RWPE2 (cell line): ENCODE measurements at places on chromosomes 2 and 18.

- no peaks in the 10 kb centered on the region for H3K4me1 ChIP-seq
- H3K4me3 ChIP-seq, result no peak overlapping the region
- peaks cover 26% of the 10 kb centered on the region for H3K36me3 ChIP-seq
- no peak overlapping the region for H3K27ac ChIP-seq
- DNase-seq, result no peak
These were observed 20.3 kb downstream of the ACTR3 start for GRCh38 chr2:113910110-113910717.

DNA sequence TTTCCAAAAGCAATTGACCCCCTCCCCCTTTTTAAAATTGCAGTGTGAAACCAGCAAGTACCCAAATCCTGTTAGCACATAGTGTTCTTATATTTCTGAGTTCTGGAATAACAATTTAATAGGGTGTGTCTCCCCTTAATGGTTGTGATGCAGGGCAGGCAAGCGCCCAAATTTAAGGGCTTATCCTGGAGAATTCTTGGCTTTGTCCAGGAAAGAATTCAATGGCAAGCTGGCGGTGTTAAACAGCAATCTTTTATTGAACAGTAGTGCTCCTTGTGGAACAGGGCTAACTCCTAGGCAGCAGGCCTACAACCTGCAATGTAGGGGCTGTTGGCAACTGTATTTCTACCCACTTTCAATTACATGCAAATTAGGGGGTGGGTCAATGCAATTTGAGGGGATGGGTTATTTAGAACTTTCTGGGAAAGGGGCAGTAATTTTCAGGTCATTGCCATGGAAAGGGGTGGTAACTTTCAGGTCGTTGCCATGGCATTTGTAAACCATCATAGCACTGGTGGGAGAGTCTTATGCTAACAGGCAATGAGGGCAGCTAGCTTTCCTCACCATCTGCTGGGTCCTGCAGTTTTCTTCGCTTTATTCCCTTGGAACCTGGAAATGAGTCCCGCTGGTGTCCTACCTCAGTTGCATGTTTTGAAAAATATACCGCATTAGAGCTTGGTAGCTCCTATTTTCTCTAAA lies 149.0 kb upstream of the KCTD1 start:
- no peak for DNase-seq
- no peak overlapping the region for H3K4me3 ChIP-seq
- H3K36me3 ChIP-seq, result no peaks in the 10 kb centered on the region
- H3K27ac ChIP-seq, result no peak overlapping the region
- no peaks in the 10 kb centered on the region for H3K4me1 ChIP-seq

- H3K4me1 ChIP-seq, result peaks cover 12% of the 10 kb centered on the region
- no peaks in the 10 kb centered on the region for H3K27me3 ChIP-seq
- peak within 1 kb of the TSS; percentile 69 for H3K4me3 ChIP-seq
- no peaks in the 10 kb centered on the region for H3K36me3 ChIP-seq
These were observed at the start of gene KIF3C for GRCh38 chr2:25982273-25982967. TSS of gene KIF3C (minus strand) at chr2:25982497. CDS start at chr2:25981917, 580 bp downstream.

- no peak overlapping the region for H3K4me3 ChIP-seq
- no peak overlapping the region for H3K27ac ChIP-seq
- no peaks in the 10 kb centered on the region for H3K36me3 ChIP-seq
- H3K27me3 ChIP-seq, result no peaks in the 10 kb centered on the region
- no peaks in the 10 kb centered on the region for H3K4me1 ChIP-seq
- DNase-seq, result no peak
These were observed 315.2 kb downstream of the DCDC2C start for GRCh38 chr2:4018535-4018934.

DNA sequence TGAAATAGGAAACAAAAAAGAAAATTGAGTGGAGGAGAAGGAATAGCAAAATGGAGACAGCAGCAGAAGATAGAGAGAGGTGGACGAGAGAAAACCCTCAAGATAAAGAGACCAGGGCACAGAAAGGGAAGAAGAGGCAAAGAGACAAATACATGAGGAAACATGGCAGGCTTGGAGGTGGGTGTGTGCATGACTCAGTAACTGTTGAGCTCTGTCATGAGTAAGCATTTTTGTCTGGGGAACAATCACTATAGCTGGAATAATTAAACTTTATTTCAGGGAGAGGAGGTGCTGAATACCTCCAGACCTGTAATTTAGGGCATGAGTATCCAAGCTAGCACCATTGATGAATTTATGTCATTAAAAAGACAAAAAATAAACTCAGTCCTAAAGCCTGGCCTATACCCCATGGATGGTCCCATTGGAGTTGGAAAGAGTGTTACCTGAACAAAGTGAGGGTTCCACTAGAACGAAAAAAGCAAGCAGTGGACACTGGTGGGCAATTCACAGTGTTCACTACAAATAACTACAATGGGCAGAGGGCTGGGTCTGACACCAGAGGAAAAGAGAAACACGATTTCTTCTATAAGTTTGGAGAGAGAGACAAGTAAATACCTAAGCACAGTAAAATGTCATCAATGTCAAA lies 145.5 kb downstream of the ADCYAP1 start:
- H3K36me3 ChIP-seq, result no peaks in the 10 kb centered on the region
- H3K4me3 ChIP-seq, result no peak overlapping the region
- H3K27ac ChIP-seq, result no peak overlapping the region
- H3K27me3 ChIP-seq, result no peaks in the 10 kb centered on the region
- DNase-seq, result no peak

- no peak overlapping the region for H3K4me3 ChIP-seq
- H3K27ac ChIP-seq, result no peak overlapping the region
- H3K27me3 ChIP-seq, result peaks cover 42% of the 10 kb centered on the region
- no peaks in the 10 kb centered on the region for H3K36me3 ChIP-seq
- DNase-seq, result no peak
These were observed 15.4 kb downstream of the ALPG start for GRCh38 chr2:232422051-232422450.

DNA sequence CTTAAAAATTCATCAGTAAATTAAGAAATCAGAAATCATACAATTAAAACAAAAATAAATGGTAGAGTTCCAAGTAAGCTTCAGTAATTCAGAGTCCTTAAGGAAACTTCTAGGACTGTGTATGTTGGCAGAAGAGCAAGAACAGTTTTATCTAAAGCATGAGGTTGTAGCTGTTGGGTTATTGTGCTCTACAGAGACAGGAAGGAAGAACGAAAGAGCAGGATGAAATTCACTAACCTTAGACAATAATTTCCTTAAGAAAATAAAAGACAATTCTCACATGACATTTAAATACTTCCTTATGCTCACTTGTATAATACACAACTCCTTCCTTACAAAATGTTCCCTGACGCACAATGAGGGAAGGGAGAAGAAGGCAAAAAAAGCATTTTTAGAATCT lies 133.4 kb downstream of the STK39 start:
- no peak overlapping the region for H3K4me3 ChIP-seq
- H3K27ac ChIP-seq, result no peak overlapping the region
- no peak for DNase-seq
- H3K27me3 ChIP-seq, result no peaks in the 10 kb centered on the region
- no peaks in the 10 kb centered on the region for H3K4me1 ChIP-seq
- peaks cover 33% of the 10 kb centered on the region for H3K36me3 ChIP-seq

DNA sequence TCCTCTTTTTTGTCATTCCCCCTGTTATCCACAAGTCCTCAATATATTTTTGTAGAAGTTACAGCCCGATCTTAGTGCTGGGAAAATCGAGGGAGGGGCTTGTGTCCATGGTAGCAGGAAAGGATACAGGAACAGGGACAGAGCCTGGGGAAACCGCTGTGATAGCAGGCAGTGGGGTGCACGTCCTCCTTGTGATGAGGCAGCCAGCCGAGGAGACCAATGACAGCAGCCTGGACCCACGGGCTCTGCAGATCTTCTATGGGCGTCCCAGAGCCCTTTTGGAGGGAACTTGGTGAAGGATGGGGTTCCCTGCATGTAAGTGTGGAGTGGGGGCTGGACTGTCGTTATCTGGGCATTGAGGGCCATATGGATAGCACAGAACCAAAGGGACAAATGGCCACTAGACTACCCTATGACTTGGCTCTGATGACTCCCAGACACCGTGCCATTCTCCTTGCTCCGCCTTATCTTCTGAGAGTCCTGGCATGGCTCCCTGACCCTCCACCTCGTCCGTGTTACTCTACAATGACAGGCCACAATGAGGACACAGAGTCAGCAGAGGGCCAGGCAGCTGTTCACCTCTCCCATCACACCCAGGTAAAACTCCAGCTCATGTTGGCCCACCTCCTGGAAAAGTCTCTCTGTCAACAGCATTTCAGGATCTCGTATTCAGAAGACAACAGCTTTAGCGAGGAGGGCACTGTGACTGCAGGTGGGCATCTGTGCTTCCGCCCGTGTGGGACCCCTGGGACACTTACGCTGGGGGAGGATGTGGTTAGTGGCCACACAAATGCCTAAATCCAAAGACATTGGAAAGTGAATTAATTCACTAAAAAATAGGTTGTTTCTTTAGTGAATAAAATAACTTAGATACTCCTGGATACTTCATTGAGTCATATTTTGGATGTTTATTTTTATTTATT lies 100.1 kb downstream of the VAPA start:
- H3K4me1 ChIP-seq, result peaks cover 22% of the 10 kb centered on the region
- no peak overlapping the region for H3K4me3 ChIP-seq
- no peaks in the 10 kb centered on the region for H3K27me3 ChIP-seq

DNA sequence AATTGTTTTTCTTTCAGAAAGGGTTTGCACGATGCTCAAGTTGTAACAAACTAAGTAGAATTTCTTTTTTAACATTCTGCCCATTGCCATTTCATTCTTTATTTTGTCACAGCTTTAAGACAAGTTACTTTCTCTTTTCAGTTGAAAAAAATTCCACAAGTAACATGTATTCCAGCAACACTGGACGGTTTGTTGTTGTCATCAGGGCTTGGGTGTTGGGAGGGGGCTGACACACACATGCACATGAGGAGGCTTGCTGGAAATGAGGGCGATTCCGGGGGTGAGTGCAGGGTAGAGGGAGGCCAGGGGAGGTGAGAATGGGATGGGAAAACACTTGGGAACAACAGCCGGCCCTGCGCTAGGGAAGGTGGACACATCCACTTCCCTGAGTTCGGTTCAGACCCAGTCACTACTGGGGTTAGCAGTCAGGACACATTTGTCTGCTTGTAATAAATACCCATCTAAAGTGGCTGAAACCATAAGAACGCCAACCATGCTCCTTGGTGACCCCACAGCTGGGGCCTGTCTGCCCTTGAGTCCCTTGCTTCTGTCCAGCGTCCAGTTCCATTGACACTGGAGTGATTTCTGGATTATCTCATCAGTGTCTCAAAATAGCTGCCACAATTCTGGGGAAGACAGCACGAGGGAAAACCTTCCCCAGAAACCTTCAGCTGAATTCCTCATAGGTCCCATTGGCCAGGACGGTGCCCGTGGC lies 141.8 kb upstream of the BCL2L11 start:
- no peaks in the 10 kb centered on the region for H3K4me1 ChIP-seq
- no peak overlapping the region for H3K4me3 ChIP-seq
- H3K27ac ChIP-seq, result no peak overlapping the region
- DNase-seq, result no peak
- H3K36me3 ChIP-seq, result no peaks in the 10 kb centered on the region

DNA sequence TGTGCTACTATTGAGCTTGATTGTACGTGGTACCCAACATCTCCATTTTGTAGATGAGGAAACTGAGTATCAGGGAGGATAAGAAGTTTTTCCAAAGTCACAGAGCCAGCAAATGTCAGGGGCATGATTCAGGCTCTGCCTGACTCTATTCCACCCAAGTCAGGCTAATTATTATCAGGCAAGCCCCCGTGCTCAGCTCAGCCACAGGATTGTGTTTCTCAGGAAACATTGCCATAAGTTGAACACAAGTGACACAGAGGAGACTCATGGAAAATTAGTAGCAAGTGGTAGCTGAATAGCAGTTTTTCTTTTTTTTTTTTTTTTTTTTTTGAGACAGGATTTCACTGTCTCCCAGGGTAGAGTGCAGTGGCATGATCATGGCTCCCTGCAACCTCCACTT lies 260.5 kb downstream of the C1D start:
- no peak overlapping the region for H3K4me3 ChIP-seq
- H3K27ac ChIP-seq, result no peak overlapping the region
- H3K27me3 ChIP-seq, result no peaks in the 10 kb centered on the region
- no peaks in the 10 kb centered on the region for H3K36me3 ChIP-seq
- H3K4me1 ChIP-seq, result peaks cover 6% of the 10 kb centered on the region
- DNase-seq, result no peak

- no peaks in the 10 kb centered on the region for H3K4me1 ChIP-seq
- H3K27ac ChIP-seq, result no peak overlapping the region
- no peaks in the 10 kb centered on the region for H3K27me3 ChIP-seq
These were observed 37.0 kb upstream of the FOSL2 start for GRCh38 chr2:28355521-28356094.
